ENCODE measurements at places on chromosomes 1 and 21. TPM values are rescaled to one million over a fixed set of nuclear protein-coding genes. Genes with fewer than 3 reads are reported as not detected.

Gene MANEAL
- 0.35 TPM for total RNA-seq

Gene SYCP1
- not detected for total RNA-seq

Gene E2F2
- total RNA-seq, result not detected

Gene TFF2
- not detected for total RNA-seq

Gene SPRR2F
- total RNA-seq, result not detected

Gene UQCRHL
- 18.3 TPM for total RNA-seq

Gene PSRC1
- total RNA-seq, result 4.7 TPM

Gene PIK3R3
- total RNA-seq, result 3.1 TPM

Gene CHIT1
- total RNA-seq, result 0.70 TPM

Gene PGLYRP4
- total RNA-seq, result not detected

Gene GPR3
- 0.30 TPM for total RNA-seq

Gene RGS13
- total RNA-seq, result not detected

Gene HYI
- 8.4 TPM for total RNA-seq

Gene IGSF9
- total RNA-seq, result 0.12 TPM

Gene MRPS14
- 21.2 TPM for total RNA-seq

Gene ORC1
- 1.9 TPM for total RNA-seq

Gene ALX3
- total RNA-seq, result not detected

Gene SMYD3
- 142 TPM for total RNA-seq

Gene SERPINC1
- total RNA-seq, result not detected

Gene PDXK
- 217 TPM for total RNA-seq
